Activated CD4-positive, alpha-beta T cell treated with anti-CD3 and anti-CD28 coated beads, Interleukin-2, amount 50 U/mL, for 1 hour (primary cell): ENCODE measurements at places on chromosomes 12 and 14.

DNA sequence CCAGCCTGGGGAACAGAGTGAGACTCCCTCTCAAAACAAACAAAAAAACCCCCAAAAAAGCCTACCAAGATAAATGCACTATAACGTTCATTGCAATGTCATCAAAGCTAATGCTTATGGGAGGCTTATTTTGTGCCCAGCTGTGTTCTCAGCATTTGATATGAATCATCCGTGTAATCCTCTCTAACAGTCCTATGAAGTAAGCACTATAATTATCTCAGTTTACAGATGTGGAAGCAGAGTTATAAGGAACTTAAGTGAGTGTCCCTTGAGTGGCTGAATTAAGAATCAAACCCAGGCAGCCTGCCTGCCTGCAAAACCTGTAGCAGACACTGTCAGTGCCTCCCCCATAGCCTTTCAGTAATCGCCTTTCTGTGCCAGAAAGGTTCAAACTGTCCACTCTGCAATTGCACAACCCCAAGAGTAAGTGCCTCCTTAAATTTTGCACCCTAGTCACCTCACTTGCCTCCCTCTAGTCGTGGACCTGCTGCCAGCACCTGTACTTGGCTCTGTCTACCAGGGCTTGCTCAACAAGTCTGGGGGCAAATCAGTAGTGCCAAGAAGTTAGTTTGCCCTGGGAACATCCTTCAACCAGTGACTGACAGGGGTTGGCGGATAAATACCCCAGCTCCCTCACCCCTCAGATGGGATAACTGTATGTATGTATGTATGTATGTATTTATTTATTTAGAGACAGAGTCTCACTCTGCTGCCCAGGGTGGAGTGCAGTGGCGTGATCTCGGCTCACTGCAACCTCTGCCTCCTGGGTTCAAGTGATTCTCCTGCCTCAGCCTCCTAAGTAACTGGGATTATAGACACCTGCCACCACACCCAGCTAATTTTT, 23.8 kb upstream of the PPP1CC start:
- DNase-seq: no peak

DNA sequence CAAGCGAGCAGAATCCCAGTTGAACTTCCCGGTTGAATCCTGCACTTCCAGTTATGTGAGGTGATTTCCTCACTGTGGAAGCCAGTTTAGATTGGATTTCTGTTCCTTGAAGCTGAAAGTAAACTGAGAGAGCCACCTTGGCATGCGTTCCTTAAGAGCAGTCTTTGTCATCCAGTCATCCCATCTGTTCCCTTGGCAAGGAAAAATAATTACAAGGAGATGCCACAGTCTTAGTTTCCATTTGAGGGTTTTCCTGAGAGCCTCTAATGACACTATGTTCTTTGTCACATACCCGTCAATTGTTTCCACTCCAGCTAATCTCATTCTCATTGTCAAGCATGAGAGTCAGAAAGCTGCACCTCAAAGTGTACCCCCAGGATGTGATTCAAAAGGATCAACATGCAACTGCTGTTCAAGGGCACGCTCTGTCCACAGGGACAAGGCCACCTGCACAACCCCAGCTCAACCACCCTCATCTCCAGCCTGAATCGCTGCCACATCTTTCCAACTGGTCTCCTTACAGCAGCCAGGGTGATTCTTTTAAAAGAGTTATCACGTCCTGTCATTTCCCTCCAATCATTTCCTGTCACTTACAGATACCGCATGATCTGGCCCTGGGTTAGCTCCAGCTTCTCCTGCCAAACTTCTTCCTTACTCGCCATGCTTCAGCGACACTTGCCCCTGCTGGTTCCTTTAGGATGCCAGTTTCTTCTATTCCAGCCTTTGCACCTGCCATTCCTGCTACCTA, 18.0 kb upstream of the TCP11L2 start:
- DNase-seq: no peak

DNA sequence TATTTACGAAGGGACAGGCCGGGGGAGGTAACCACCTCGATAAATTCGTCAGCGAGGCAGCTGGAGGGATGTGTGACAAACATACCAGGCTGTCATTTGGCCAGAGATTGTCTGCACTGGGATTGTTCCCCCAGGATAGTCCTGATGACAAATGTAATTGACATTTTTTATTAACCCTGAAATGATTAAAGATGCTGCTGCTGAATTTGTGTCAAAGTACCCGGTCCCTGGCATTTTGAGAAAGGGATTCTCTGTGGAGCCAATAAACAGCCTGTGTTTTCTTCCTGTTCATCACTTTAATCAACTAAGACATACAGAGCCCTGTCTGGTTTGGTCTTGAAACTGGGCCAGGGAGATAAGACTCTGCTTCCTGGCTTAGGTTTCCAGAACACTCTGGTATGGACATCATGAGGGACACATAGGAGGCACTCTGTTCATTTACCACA, 117.6 kb downstream of the SLC25A47 start:
- DNase-seq: no peak

DNA sequence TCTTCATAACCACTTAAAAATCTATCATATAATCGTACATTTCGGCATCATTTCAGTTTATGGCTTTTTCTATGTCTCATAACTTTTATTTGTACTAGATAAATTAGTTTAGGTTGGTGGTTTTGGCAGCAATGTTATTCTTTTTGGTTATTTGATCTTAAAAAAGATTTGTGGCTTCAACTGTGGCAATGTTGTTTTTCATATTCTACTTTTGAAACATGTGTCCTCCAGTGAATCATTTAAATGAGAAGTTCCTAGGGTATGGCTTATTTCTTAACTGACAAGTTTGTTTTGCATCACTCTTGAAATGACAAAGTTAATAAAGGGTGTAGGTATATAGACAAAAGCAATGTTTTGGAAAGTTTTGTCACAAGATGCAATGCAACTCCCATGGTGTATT, 11.1 kb upstream of the KITLG start:
- no peak for DNase-seq

- no peak for DNase-seq
These were observed 7.1 kb upstream of the WASHC4 start for GRCh38 chr12:105100207-105100985.
